Kidney glomerular epithelial cell (primary cell): ENCODE measurements at places on chromosomes 12 and 14.

GRCh38 chr12:28191051-28192048 is 1.1 kb downstream of the CCDC91 start:
- DNase-seq, result peak; percentile 81

DNA sequence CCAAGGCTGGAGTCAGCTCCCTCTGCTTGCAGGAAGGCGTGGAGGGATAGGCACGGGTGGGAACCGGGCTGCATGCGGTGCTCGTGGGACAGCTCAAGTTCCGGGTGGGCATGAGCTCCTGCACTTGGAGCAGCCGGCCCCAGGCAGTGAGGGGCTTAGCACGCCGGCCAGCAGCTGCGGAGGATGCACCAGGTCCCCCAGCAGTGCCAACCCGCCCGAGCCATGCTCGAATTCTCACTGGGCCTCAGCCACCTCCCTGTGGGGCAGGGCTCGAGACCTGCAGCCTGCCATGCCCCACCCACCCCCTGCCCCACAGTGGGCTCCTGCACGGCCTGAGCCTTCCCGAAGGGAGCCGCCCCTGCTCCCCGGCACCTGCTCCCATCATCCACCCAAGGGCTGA is 1501.8 kb downstream of the AACS start:
- DNase-seq, result no peak

DNA sequence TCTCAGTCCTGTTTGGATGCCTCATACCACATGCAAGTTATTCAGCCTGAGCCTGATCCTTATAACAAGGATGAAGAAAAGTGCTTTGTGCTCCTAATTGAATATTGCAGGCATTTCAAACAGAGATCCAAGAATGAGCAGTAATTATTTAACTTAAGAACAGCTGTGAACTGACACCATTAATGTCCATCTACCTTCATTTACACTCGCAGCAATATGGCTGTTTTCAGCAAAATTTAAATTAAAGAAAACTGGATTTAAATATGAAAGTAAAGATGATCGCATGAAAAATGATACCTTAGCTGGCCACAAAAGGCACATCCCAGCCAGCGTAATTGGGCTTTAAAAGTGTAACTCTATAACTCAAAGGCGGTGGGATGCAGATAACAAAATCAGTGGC is 466.3 kb downstream of the GALC start:
- DNase-seq, result no peak

- DNase-seq, result no peak
Observed at GRCh38 chr12:120332523-120332922, 4.9 kb upstream of the PLA2G1B start.

- DNase-seq, result no peak
Observed at GRCh38 chr12:41424651-41425050, 236.5 kb downstream of the PDZRN4 start.

DNA sequence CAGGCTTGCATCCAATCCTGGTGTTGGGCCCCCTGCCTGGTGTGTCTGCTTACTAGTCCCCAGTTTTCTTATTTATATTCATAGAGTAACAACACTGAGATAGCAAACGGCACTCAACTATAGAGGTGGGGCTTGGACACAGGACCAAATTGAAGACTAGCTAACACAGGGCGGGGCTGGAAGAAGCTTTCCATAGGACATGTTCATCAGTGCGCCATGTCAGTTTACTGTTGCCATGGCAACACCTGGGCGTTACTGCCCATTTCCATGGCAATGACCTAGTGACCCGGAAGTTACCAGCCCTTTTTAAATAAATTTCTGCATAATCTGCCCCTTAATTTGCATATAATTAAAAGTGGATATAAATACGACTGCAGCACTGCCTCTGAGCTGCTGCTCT is 275.5 kb upstream of the TMEM132C start:
- no peak for DNase-seq

GRCh38 chr12:105721891-105722290 is 391.4 kb downstream of the C12orf75 start:
- no peak for DNase-seq

DNA sequence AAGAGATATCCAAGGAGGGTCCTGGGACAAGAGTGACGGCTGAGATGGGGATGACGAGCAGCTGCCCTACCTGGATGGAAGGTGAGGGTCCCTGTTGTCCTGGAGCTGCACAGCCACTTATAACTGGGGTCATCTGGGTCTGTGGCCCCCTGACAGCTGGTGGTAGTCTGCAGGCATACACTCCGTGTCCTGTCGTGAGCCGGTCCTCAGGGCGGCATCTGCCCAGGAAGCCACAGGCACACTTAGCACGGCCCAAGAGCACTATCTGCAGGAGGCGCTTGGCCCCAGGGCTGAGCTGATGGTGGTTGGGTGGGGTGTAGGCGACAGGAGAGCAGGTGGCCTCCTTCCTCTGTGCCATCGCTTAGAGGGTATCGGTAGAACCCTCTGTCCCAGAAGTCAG is 248.1 kb downstream of the CACNA1C start:
- DNase-seq, result no peak

DNA sequence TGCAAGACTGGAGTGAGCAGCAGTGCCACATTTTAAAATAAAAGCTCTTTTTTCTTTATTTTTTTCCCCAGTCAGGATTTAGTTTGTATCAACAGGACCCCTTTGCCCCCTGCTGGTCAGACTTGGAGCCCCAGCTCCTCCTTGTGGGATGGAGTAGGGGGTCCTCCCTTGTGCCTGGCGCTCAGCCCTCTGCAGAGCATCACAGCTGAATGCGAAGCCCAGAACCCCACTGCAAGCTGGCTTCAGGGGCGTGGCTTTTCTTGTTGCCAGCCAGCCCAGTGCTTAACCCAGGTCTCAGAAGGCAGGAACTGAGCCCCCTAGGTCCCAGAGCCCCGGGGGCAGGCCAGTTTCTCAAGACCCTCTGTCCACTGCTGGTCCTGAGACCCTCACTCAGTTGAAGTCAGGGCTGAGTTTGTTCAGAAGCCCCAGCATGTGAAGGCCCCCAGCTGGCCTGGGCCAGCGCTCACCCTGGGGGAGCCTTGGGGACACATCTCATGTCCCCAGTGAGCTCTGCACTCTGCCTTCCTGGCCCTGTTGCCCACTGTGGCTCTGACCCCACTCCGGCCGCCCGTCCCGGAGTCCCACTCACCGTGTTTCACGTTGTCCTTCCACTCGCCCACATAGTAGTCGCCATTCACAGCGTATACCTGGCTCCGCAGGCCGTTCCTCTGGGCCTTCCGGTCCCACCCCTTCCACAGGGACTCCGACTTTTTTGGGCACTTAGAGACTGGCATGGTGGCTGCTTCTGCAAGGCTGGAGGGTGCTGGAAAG is 519 bp downstream of the MORN3 start:
- no peak for DNase-seq

DNA sequence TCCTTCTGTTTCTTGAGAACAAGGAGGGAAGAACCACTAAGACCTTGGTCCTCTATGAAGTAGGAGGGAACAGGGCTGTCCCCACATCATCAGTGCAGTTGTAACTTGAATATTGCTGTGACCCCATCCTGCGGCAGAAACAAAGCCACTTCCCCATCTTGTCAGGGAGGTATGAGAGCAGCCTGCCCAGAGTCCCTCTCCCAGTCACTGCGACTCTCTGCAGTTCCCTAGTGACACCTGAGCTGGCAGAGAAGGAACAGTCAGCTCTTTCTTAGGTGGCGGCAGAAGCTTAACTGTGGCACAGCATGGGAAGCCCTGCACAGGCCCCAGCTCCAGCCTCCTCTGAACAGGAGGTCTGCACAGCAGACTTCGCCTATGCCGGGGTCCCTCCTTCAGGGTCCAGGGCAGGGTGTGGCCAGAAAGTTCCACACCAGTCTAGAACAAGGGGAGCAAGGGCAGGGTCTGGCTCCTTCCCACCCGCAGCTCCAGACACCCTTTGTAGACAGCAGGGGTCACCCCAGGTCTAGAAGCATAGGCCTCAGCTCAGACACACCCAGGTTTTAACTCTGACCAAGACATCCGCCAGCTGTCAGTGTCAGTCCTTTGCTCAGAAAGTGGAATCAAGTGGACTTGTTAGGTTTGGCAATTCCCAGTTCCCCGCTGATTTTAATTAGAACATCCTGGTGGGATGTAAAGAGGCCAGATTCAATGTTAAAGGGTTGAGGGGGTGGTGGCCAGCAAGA is 36.8 kb downstream of the DEGS2 start:
- no peak for DNase-seq

DNA sequence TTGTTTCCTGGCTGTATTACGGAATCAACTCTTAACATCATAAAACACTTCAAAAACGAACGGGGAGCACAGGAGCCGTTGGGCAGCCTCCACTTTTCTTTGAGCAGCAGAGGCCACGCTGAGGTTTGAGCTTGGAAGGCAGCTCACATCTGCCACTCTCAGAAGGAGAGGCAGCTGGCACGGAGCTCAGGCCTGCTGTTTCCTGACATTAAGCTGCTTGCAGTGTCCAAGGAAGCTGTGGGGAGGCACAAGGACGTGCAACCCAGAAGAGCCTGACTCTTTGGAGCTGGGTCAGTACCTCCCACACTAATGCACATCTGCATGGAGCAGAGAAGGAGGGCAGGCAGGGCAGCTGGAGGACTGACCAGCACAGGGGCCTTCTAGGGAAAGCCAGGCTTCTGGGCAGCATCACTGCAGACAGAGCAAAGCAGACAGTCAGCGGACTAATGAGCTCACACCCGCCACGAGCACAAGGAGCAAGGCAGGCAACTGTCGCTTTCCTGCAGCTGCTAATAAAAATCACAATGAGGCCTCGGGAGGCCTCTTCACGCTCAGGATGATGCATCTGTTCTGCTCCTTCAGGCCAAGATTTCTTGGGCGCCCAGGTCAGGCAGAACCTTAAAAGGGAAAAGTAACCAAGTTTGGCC is 211.1 kb downstream of the GLT1D1 start:
- DNase-seq, result no peak

DNA sequence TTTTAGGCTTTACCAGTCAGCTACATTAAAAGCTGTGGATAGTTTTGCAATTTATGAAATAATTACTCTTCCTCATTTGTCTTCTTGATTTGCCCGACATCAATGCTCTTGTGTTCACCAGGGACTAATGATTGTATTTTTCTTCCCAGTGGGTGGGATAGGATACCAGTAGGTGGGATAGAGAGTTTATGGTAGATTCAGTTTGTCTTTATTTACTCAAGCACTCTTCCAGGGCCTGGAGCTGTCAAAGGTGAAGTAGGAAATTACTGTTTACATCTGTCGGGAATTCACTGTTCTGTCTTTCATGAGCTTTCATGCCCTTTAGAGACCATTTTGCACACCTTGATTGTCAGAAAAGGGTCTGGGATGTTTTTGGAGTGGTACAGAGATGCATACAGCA is 36.6 kb downstream of the ETV6 start:
- DNase-seq, result no peak

DNA sequence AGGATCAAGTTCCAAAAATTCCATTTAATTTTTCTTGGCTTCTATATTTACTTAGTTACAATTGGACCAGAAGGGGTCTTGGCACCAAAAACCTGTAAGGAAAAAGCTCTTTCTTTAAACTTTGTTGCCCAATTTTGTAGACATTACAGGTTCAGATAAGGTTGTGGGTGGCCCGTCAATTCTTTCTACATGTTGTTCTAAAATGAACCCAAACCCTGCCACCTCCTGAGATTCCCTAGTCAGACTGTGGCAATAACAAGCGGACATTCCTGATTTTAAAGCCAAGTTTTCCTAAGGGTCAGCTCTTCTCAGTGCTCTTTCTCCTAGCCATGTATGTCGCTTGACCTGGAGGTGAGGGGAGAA is 45.0 kb upstream of the GSG1 start:
- DNase-seq, result no peak

DNA sequence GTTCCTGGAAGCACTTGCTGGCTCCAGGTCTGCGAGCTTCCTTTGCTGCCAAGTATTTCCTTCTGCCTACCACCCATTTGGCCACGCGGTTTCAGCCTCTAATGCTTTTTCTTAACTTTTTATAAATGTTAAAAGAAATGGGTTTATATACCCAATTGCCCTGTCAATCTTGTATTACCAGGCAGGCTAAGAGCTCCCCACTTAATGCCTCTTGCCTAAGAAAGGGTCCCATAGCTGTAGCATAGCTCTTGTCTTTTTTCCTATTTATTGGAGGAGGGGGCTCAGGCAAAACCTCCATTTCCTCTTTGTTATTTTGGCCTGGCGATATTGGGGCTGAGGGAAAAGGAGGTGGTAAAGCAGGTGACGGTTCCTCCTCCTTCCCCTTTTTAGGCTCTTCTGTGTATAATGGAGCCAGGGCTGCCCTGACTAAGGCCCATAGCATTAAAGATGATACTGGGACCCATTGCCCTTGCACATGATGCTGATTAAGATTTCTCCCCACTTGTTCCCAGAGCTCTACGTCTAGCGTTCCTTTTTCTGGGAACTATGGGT is 21.6 kb upstream of the BLTP3B start:
- no peak for DNase-seq

DNA sequence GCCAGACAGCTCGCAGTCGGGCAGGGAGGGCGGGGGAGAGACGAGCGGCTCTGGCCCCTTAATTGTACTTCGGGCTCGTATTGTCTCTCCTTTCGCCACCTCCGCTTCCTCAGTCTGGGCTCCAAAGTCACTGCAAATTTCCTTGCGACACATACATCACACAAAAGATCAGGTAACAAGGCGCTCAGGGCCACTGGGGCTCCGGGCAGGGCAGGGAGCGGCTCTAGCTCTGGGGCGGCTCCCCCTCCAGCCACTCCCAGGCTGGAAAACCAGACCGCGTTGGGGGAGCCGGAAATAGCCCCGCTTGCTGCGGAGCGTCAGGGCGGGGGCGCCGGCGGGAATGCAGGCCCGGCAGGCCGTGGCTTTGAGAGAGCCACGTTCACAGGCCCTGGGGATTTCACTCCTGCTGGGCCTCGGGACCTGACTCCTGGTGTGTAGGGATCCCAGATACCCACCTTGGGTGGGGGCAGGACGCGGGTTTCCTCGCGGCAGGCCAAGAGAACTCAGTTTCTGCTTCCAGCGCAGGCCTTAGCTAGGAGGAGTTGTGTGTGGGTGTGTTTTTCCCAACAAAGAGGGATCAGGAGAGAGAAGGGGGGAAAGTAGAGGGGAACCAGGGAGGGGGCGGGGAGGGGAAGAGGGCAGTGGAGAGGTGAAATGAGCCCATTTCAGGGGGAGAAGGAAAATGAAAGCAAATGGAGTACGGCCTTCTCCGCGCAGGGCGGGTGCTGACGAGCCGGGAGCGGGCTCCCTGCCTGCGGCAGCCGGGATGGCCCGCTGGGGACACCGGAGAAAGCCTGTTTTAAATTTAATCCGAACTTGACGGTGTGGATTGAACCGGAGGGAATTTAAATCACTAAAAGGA is 4.4 kb upstream of the HOXC9 start:
- peak; percentile 75 for DNase-seq

DNA sequence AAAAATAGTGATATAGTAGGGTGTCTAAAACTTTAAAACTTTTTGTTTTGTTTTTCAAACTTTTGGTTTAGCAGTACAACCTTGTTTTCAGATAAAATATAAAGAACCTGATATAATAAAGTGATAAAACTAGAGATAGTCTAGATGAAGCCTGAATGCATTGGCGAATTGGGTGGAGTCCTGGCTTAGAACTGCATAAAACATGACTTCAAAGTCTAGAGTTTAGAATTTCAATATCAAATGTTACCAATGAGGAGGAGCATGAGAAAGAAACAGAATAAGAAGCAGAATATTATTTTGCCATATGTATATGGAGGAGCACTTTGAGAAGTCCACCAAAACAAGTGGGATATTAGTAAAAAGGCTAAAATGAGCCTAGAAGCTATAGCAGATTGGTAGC is 263.6 kb downstream of the TMEM117 start:
- DNase-seq, result no peak
